ENCODE measurements at places on chromosomes 3 and 15.

DNA sequence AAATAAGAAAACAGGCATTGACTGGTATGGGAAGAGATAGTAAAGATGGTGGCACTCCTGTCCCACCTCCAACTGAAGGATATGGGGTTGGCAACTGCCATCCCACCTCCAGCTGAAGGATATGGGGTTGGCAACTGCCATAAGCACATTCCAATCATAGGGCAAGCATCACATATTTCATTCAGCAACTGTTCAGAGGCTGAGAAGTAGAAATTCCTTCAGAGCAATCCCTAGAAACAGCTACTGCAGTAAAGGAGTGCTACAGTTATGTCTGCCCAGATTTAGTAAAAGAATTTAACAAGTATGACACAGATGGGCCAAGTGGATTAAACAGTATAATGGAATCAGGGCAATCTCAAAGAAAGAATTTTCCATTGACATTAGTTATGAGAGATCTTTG, 156.8 kb downstream of the IMPG2 start:
- DNase-seq, result no peak

- no peak for DNase-seq
Observed at GRCh38 chr15:100762289-100762688, 117.3 kb upstream of the ALDH1A3 start.

- DNase-seq, result no peak
Observed at GRCh38 chr15:89070197-89071124, 17.8 kb upstream of the ABHD2 start.

GRCh38 chr3:150673966-150674365, 29.8 kb downstream of the ERICH6 start:
- no peak for DNase-seq

DNA sequence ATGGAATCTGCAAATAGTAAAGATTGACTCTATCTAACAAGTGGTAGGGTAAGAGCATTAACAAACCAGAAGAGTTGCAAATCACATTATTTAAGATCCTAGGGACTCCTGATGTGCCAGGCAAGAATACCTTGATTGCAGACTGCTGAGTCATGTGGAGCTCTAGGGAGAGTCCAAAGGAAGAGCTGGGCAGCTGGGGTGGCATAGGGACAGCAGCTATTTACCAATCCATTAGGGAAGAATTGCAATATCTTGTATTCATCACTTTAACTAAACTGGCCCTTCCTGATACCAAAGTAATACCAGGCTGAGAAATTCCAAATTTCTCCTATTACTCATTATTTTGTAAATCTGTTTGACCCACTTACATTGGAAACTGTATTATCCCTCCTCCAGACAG, 52.2 kb upstream of the ACP3 start:
- DNase-seq, result no peak

GRCh38 chr3:119600732-119601131, 3.0 kb downstream of the PLA1A start:
- DNase-seq, result no peak

DNA sequence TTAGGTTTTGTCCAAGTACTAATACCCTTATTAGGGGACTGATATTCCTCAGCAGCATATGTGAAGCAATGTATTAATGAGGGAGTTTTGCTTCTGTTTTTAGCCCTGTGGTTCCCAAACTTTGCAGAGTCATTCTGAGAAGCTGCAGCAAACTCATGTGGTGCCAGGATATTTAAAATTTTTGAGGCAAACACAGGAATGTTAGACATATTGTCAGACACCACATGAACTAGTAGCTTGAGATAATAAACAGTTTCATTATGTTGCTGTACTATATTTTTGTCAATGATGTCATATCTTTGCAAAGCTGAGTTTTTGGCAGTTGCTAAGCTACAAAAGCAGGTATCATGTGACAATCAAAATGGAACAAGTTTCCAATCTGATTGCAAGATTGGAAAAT, 36.6 kb downstream of the ATP6V1A start:
- no peak for DNase-seq

DNA sequence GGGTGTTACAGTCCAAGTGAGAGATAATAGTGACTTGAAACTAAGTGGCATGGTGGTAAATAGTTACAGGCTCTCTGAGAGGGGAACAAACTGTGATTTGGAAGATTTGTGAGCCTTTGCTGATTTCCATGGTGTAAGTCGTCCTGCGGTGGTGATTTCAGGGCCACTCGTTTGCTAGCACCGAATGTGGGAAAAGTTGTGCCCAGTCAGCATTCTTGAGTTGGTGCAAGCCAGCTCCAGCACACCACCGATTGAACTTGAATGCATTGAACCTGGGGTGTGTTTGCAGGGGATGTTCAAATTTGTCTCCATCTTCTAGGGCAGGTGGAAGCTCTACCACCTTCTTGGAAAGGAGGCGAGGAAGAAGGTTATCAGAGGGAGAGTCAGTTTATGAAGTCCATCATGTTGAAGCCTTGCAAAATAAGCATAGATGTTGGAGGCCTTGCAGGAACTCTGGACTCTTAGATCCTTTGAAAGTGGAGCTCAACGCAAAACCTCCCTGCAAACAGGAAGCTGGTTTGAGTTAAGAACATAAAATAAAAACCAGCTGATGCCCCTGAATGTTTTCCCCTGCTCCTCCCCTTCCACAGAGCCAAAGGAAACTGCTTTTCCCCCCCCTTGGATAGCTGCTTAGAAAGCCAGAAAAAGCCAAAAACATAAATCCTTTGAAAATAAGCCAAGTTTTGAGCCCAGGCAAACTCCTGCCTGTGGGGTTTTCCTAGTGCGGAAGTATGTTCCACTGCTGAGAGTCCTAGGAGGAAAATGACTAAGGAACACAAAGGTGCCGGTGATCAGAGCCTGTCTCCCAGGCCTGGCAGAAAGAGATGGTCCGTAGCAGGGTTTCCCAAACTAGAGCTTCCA, 21.9 kb downstream of the MAPKBP1 start:
- DNase-seq, result no peak

DNA sequence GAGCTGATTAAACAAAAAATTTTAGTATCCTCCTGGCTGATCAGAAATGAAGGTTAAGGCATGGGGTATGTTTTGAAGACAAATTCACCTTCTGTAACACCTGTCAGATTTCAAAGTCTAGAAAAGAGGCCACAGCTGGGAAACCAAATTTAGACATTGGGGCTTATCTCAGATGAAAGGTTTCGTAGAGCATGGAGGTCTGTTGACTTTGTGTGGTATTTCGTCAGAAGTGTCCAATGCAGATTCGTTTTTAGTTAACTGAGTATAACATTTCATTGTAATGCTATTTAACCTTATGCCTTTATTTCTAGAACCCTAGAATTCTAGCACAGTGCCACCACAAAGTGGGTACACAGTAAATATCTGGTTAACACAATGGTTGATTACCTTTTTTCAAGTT, 61.7 kb downstream of the FNDC3B start:
- DNase-seq, result no peak

GRCh38 chr15:65985387-65985786, 116.1 kb downstream of the RAB11A start:
- DNase-seq, result no peak

DNA sequence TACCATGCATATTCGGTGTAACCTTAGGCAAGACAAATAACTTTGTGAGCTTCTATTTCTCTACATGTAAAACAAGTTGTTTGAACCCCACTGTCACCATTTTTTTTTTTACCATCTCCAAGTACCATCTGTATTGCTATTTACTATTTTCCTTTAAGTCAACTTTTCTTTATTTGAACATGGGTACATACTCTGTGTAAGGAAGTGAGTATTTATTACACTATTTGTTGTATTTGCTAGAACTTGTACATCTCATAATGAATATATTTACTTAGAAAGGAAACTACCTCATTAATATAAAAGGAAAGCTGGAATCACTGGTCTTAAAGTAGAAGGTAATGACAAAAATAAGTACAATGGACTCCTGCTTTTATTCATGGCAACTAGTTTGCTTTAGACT, 69.9 kb downstream of the WNT5A start:
- no peak for DNase-seq

DNA sequence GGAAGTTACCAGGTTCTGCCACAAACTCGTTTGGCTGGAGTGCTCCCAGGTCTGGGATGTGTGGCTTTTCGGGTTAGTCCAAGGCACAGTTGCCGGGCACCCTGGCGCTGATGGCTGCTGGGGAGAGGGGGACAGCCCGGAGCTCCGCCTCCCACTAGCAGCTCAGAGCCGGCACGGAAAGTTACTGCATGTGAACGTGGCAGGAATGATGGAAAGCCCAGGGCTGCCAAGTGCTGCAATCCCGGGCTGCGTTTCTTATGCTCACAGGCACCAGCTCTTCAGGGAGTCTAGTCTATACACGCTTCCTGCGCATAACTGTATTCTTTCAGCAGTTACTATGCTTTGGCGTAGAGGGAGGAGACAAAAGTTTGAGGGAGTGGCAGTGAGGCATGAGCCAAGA, 141.8 kb upstream of the ICE2 start:
- no peak for DNase-seq

DNA sequence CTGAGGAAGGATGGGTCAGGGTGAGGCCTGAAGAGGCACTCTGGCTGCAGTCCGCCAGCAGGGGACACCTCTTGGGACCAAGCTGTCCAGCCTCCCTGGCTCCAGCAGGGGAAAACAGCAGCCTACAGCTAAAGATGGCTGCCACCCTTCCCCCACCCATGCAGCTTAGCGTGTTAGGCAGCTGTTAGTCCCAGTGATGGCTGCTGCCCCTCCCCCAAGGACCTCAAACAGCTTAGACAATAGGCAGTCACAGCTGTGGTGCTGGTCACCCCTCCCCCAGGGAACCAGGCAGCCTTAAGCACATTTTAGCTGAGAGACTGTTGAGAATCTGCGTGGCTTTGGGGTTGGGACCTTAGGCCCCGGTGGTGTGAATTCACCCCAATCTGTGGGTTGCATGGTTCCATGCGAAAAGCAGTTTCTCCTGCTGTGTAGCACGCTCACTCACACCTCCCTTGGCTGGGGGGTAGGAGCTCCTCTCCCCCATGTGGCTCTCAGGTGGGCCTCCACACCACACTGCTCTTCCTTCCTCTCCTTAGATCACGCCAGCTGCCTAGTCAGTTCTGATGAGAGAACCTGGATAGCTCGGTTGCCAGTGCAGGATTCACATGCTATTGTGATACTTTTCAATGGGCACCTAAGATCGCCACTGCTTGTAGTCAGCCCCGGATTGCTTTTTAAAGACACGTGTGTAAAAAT, 140.5 kb upstream of the CADPS start:
- no peak for DNase-seq

DNA sequence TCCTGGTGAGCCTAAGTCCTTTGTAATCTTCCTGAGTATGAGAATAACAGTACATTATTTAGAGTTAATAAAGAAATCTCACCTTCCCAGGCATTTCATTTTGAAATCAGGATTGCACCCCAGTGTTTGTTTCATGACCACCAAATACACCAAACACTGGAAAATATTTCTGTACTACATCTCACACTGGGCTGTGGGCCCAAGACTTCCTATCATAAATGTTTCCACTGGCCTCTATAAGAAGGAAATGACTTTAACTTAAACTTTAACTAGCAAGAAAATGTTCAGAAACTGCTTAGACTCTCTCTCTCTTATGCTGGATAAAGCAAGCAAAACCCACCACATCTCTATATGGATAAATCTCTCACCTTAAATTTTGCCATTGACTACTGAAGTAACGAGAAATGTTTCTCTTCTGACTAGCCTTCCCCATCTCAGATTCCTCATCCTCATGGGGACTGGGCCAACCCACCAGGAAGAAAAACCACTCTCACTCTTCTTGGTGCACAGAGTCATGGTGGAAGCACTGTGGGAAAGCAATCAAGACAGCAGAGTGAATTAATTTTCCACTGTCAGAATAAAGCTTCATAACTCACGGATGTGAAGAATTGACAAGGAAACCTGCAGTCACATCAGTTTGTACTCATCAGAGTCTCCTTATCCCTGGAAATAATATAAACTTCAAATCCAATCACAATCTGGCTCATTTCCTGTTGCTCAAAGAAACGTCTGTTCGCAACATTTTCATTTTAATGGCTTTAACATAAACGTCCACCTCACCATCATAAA, 859.6 kb downstream of the EPHA3 start:
- DNase-seq, result no peak

GRCh38 chr15:92097474-92098178, 244.1 kb downstream of the SLCO3A1 start:
- no peak for DNase-seq

GRCh38 chr3:13105181-13105895, 32.1 kb upstream of the IQSEC1 start:
- DNase-seq, result no peak

- DNase-seq, result no peak
Observed at GRCh38 chr15:95559875-95560394, 770.6 kb upstream of the NR2F2 start.
